ENCODE measurements at places on chromosomes 4 and X.

DNA sequence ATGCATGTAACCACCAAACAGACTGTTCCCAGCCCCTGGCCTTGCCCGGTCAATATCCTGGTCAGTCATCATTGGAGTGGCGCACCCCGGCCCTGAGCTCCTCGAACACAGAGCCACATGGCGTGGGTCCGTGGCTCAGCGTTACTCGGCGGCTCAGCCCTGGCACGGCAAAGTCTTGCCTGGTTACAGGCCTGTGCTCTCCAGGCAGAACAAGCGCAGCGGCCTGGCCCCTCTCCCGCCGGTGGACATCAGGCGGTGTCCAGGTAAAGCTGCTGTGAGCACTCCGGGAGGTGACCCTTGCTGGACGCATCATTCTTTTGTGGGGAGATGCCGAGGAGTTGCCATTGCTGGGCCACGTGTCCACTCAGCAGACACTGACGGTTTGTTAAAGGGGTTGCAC, 6.1 kb upstream of the UVSSA start:
- DNase-seq: no peak

DNA sequence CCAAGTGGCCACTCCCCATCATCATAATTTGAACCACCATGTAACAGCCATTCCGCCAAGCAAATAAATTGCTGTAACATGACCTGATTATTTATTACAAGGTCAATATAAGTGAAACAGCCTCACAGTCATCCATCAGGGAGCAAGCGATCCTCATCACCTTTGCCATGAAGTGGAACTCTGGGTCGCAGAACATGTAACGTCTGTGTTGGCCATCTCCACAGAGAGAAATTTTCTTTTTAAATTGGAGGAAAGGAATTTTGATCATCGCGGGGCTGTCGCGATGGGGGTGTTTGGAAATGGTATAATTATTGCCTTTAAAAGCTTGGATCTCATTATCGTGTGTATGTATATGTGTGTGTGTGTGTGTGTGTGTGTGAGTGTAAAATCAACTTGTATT, 90.2 kb downstream of the SHOX start:
- DNase-seq: no peak

- DNase-seq: no peak
Measured at GRCh38 chrX:115632455-115632854, 71.5 kb downstream of the PLS3 start.

DNA sequence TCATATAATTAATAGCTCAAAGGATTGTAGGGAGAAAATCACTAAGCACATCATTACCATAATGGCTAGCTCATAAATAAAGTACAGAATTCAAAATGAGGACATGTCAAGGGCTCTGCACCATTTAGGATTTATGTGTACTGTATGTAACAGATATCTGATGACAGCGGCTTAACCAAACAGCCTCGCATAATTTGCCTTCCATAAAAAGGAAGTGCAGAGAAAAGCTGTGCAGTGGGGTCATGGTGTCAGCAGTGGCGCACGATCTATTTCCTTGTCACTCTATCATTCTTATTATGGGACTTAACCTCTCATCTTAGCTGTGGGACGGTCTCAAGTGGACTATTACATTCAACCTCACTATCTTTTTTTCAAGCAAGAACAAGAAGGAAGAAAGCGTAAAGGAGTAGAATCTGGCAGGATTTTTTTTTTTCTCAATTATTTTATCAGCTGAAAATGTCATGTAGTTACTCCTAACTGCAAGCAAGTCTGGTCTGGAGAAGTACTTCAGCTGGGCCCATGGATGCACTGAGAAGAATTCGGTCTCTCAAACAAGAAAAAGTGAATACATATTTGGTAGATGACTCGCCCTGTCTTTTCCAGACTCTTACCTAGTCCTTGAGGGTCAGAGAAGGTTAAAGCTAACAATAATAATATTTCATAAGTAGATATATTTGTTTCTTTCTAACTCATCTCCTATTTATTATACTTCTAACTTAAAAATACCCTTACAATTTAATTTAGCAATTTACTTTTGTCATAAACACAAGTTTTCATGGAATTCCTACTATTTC, 94.6 kb downstream of the COX18 start:
- DNase-seq: peak; percentile 4

DNA sequence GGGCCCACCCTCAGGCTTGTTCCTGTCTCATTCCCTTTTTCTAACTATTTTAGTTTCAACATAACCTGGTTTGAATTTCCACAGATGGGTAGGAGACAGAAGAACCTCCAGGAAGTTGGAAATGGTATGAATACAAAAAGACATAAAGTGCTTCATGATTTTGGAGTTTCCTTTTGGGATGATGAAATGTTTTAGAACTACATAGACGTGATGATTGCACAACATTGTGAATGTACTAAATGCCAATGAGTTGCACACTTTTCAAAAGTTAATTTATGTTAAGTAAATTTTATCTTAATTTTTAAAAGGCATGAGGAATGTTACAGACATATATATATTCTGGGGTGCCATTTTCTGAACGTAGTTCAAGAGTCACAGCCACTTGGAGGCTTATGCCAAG, 41.1 kb upstream of the IBSP start:
- no peak for DNase-seq

DNA sequence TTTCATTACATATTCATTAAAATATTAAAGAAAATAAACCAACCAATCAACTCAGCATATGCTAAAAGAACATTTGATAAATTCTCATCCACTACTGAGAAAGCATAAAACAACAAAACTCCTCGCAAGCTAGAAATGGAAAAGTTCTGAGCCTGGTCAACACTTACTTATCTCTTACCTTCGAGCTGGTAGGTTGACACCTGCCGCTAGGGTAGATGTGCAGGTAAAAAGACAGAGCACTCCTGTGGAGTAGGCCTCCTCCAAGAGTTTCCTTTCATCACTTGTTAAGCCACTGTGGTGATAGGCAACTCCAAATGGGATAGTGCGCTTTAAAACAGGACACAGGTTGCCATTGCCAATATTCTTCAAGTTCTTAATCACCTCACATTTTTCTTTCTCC, 18.9 kb downstream of the HELQ start:
- no peak for DNase-seq

All from left colon (tissue), 2 donors.